Germinal center (tissue), 1 donor: ENCODE measurements at places on chromosomes 3 and 15.
A peak's percentile ranks its signal among the peaks of the same experiment; 100 is the strongest.

DNA sequence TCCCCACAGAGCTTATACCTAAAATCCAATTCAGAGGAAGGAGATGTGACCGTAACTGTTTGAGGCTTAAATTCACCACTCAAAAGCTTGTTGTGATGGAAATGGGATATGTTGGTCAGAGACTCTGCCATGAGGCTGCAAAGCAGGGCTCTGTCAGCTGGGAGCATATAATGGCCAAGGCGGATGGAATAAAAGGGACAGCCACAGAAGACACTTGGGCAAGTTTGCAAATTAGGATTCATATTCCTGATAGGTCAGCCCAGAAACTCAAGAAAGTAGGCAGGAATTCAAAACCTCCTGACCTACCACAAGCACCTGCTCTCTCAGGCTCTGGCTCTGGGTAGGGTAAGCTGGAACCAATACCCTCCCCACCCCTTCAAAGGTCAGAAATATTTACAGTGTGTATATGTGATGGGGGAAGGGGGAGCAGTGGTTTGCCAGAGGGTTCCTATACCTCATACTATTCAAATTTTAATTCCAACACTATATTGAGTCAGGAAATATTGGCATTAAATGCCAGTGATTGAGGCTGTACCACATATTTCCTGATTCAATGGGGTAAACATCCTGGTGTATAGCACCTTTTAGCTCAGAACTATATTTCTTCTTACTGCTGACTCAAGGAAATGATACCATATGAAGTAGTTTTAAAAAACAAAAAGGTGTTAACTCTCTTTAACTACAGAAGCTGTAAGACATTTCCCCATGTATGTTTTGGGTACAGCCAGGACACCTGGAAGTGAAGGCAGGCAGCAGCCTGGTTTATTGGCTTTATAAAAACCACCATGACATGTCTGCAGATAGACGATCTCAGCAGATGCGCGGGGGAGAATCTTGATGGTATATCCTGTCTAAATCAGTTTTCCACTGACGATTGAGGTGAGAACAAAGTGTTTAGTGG, 19.2 kb downstream of the FYCO1 start:
- no peak for DNase-seq

DNA sequence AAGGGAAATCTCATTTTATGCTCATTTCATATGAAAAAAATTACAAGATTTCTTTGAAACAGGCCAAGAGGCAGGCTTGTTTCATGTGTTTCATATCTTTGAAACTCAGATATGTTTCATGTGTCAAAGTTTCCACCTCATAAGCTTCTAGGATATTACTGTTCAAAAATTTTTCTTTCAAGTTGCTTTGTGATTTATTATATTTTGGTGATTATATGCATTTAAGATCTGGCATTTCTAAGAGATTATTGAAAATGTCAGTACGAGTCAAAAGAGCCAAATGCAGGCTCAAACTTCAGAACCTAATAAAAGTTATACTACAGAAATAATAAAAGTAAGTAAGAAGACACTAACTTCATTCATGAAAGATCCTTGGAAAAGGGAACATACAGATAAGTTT, 590.1 kb downstream of the UNC13C start:
- no peak for DNase-seq

DNA sequence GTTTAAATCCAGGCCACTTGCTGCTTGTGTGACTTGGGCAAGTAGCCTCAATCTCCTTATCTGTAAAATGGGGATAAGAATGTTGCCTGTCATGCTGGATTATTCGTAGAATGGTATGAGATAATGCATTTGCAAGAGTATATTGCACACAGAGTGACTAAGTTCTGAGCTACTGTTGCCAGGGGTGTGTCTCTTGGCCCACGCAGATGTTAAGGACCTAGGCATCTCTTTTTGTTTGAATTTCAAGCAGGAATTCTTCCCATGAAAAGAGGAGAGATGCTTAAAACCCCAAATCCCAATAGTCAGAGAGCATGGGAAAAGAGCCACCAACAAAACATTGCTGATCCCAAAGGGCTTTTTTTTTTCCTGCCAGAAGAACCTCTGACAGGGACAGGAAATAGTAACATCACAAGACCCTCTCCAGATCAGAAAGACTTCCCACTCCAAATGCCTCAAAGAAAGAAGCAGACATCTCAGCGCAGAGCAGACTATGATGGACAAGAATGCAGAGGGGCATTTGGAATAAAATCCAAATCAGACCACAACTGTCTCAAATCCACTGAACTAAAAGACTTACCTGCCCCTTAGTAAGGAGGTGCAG, 90.5 kb downstream of the MRPL46 start:
- no peak for DNase-seq

GRCh38 chr3:188707381-188708288, 464.1 kb upstream of the TPRG1 start:
- DNase-seq, result no peak

DNA sequence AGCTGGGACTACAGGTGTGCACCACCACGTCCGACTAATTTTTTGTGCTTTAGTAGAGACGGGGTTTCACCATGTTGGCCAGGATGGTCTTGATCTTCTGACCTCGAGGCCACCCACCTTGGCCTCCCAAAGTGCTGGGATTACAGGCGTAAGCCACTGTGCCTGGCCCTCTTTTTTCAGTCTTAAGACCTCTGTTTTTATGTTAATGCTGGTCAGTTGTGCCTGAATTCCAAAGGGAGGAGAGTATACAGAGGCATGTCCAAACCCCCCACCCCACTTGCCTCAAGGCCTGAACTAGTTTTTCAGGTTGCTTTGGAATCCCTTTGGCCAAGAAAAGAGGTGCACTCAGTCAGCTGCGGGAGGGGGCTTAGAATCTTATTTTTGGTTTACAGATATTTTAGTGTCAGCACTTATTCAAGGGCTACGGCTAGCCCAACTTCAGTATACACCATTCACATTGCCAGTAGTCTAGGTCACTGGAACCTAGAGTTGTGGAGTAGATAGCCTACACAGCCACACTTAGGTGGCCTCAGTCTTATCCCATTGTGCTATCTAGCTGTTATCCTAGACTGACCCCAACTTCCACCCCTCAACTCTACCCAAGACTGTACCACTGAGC, 128.0 kb upstream of the TPM1 start:
- DNase-seq, result no peak

DNA sequence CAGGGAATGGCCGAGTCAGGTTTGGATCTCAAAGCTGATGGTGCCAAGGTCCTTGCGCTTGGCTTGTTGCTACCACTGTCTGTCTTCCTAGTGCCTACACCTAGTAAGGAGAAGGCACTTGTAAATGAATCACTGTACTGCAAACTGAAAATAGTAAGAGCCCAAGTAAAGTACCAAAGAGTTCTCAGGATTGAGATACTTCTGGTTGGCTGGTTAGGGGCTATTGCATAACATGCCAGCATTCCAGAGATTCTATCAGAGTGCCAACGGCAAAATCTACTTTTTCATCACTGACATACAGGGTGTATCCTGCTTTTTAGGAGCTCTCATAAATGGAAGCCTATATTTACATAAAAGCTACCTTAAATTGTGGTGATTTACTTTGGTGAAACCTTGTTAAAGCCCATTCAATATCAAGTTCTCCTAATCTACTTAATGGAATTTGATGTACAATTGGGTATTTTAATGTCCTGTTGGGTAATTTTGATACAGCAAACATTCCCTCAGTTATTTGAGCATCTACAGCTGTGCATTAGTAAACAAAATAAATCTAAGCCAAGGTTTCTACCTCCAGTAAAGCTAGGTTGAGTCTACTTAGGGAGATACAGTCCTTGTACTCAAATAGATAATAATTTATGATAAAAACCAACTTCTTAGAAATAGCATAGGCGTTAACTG, 30.7 kb upstream of the CHD2 start:
- DNase-seq, result no peak

- DNase-seq, result no peak
Observed at GRCh38 chr3:132657869-132658747, 1.5 kb downstream of the ACAD11 start.

DNA sequence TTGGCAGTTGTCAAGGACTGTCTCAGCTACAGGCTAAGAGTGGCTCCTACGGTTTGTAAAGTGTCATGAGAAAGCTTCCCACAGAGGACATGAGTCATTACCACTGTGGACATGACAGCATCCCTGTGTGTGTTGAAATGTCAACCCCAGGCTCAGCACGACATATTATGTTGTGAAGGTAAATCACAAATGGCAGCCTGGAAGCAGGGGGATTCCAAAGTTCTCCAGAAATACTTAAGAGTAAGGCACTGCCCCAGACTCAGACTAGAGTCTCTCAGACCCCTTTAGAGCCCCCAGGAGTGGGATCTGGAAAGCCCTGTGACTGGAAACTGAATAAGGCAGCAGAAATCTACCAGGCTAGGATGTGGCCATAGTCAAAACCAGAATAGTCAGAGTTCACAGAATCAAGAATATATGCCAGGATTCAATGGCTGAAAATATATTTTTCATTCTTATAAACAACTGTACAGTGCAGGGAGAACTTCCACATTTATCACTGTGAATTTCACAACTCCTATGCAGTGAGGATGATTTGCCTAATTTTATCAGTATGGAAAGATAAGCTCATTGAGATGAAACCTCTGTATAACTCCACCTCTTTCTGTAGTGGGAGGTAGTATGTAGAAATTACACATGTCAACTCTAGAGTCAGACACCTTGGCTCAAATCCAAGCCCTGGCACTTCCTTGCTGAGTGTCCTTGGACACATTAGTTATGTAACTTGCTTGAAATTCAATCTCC, 237.1 kb upstream of the CFAP20DC start:
- no peak for DNase-seq

GRCh38 chr3:134527037-134527436, 41.2 kb downstream of the CEP63 start:
- DNase-seq, result peak; percentile 14

DNA sequence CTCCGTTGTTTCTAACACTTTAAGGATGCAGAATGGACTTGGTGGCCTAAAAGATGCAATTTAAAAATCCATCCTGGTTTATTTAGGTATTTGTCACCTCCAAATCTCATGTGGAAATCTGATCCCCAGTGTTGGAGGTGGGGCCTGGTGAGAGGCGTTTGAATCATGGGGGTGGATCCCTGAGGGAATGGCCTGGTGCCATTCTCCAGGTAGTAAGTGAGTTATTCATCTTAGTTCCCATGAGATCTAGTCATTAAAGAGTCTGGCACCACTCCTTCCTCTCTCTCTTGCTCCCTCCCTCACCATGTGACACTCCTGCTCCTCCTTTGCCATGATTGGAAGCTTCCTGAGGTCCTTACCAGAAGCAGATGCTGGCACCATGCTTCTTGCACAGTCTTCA, 339.1 kb downstream of the NTRK3 start:
- no peak for DNase-seq

DNA sequence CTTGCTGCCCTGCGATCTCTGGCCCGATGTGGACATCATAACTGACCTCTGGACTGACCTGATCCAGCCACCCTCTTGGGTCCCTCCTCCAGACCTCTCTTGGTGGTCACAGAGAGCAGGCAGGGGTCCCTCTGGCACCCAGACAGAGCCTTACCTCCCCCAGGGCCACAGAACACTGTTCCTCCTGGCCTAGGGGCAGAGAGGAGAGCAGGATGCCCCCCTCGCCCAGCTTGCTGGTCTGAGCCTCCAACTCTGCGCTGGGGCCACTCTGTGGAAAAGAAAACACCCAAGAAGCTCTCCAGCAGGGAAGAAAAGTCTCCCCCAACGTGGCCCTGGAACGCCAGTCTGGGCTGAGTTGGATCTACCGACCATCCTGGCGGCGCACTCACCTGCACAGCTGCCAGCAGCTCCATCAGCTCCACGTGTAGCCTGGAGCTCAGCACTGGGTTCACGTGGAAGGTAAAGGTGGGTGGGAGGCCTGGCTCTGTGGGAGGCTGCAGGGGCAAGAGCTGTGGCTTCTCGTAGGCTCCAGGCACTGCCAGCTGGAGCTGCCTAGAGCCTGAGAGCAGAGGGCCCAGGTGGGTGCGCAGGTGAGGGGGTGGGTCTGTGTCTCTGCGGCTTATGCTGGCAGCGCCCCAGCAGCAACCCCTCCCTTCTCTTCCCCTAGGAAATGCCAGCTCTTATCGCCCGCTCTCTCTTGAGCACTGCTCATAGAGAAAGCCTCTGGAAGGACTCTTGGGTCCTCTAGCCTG, 6.0 kb downstream of the PLA2G4F start:
- DNase-seq, result no peak

GRCh38 chr15:32941823-32942222, 224.0 kb downstream of the GREM1 start:
- DNase-seq, result no peak

GRCh38 chr3:188624828-188625227, 470.9 kb downstream of the LPP start:
- no peak for DNase-seq

- DNase-seq, result no peak
Observed at GRCh38 chr3:58188173-58188564, 22.6 kb downstream of the DNASE1L3 start.

DNA sequence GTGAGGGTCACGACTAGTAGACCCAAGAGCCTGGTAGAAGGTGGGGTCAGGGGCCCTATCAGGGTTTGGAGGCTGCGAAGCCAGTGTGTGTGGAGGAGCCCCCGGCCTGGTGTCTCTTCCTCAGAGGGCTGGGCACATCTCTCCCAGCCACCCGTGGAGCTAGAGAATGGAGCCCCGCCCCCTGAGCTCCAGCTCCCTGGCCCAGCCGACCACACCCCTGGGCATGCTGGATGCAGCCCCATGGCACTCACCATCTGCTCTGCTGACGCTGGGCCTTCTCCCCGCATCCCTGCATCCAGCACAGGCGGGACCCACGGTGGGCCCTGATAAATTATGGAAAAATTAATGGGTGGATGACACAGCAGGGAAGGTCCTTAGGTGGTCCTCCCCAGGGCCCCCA, 17.5 kb downstream of the ANKRD63 start:
- no peak for DNase-seq

GRCh38 chr3:196141866-196142201, 59.9 kb upstream of the TFRC start:
- no peak for DNase-seq

- DNase-seq, result no peak
Observed at GRCh38 chr15:34640661-34641060, 57.2 kb upstream of the GOLGA8B start.

DNA sequence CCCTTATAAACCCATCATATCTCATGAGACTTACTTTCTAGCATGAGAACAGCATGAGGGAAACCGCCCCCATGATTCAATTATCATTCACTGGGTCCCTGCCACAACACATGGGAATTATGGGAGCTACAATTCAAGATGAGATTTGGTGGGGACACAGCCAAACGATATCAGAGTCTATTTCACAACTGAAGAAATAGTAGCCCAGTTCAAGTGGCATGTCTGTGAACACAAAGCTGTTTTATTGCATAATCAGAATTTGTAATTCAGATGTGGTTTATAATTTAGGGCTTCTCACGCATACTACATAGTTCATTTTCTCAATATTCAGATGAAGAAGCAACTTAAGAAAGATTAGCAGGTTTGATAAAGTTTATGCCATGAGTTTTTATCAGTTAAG, 1188.0 kb upstream of the ALCAM start:
- no peak for DNase-seq

GRCh38 chr3:129507181-129507831, 21.1 kb upstream of the RHO start:
- no peak for DNase-seq

GRCh38 chr3:172461530-172462138, 13.4 kb upstream of the GHSR start:
- peak; percentile 55 for DNase-seq

- no peak for DNase-seq
Observed at GRCh38 chr3:71703797-71704196, 21.4 kb downstream of the EIF4E3 start.

GRCh38 chr3:113105093-113105449, 106.3 kb upstream of the BOC start:
- no peak for DNase-seq

GRCh38 chr15:87578776-87579175, 677.8 kb downstream of the NTRK3 start:
- no peak for DNase-seq
